Hepatic stellate cell (primary cell): ENCODE measurements at places on chromosomes 6 and 20.

- no peak for DNase-seq
Measured at GRCh38 chr6:125807293-125807692, 16.5 kb downstream of the NCOA7 start.

GRCh38 chr6:99344289-99344688 is 5.2 kb downstream of the FAXC start:
- peak; percentile 32 for DNase-seq

- no peak for DNase-seq
Measured at GRCh38 chr6:33863723-33864440, 60.1 kb upstream of the MLN start.

DNA sequence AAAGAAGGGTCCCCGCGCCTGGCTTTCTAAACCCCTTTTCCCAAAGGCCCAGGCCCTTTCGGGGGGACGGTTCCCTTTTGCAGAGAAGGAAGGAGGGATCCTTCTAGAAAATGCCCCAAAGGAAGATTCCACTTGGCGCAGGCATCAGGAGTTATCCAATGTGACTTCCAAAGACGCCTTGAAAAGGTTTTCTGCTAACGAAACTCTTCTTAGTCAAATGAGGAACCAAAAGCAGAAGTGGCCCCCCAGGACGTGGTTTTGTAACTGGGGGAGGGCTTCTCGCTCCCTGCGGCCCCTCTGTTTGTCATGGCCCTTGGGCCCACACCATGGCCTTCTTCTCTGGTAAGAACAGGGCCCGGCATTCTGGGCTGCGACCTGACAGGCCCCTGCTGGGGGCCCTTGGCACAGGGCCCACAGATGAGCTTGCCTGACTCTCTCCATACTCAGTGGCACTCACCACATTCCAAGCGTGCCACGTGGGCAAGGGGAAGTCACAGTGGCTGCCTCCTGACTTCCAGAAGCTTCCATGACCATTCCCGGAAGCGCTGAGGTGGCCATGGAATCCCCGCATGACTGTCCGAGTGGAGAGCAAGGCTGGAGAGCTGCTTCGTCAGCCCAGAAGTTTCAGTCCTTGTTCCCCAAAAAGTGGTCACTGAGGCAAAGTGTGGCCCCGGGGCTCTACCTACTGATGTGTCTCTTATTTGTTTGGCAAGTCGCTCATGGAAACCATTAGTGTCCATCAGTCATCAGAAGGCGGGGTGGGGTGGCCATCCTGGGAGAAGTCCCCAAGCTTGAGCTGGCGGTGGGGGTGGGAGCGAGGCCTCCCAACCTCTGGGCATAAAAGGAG is 834 bp upstream of the CTSZ start:
- DNase-seq: no peak

DNA sequence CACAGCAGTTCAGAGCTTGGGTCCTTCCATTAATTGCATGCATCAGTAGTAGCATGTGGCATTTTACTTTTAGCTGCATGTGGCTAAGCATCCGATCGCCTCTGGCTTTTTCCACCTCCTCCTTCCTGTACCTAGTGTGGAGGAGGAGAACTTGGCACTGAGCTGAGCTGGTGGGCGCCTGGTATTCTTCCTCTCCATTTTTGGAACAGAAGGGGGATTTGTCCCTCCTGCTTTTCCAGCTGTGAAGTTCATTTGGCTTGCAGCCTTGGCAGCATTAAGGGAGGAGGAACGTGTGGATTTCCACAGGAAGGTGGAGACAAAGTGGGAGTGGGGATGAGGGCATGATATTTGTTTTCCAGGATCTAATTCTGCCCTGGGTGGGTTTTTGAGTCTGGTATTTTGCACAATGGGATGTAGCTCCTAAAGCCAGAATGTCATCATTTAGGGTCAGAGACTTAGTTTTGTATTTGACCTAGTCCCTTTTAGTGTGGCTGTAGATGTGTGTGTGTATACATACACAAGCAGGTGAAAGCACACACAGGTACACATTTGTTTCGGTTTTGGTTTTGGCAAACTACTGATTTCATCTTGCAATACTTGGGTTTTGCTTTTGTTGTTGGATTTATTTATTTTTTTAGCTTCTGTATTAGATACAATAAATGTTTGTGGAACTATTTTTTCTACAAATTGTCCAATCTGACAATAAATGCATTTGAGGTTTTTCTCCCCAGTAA is 90.0 kb downstream of the SASH1 start:
- DNase-seq: no peak

- DNase-seq: no peak
Measured at GRCh38 chr6:116218172-116218633, 35.7 kb downstream of the TSPYL4 start.

GRCh38 chr6:24982231-24982630 is 46.5 kb upstream of the RIPOR2 start:
- DNase-seq: no peak

DNA sequence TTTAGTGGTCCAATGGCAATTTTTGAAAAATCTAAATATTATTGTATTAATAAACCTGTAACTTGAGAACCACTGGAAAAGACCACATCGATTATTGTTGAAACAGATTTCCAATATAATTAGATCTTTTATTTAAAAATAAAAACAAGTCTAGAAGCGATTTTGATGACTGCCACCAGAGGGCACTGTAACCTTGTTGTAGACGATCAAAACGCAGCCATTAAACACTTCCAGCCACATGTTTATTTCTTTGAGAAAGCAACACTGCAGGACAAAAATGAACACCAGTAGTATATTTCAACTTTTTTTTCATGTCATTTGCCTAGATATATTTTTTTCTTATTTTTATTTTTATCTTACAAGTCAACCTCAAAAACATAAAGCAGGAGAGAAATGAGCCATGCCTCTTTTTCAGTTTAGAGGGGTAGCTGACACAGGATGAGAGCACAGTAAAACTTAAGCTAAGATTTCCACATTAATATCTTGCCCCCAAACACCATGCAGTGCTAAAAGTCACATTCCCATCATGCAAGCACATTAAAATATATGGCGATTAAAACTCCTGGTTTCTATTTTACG is 115.4 kb downstream of the OPRM1 start:
- DNase-seq: peak; percentile 14

GRCh38 chr20:56522311-56522710 is 2.2 kb upstream of the FAM209A start:
- DNase-seq: no peak

GRCh38 chr20:52312132-52312729 is 120.7 kb upstream of the ZFP64 start:
- peak; percentile 28 for DNase-seq

- no peak for DNase-seq
Measured at GRCh38 chr20:47067776-47068175, 173.1 kb downstream of the EYA2 start.

DNA sequence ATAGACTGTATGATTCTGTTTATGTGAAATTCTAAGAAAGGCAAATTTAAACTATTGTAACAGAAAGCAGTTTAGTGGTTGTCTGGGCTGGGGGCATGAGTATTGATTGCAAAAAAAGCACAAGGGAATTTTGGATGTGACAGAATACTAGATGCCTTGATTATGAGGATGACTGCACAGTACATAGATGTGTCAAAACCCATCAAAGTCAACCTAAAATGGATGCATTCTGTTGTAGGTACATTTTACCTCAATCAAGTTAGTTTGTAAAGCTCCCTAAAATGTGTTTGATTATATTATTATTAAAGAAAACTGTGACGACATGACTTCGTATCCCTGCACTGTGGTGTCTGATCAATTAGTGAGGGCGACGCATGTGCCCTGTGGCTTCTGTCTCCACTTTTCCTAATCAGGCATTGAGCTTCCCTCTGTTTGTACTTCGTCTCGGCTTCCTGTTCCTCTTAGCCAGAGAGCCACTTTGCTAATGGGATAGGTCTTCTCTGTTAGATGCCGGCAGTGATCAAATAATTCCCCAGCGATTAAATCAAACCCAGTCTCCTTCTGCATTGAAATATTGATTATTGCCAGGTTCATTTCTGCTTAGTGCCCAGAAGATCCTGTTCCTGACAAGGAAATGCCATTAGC is 118.3 kb upstream of the GGTLC1 start:
- no peak for DNase-seq

DNA sequence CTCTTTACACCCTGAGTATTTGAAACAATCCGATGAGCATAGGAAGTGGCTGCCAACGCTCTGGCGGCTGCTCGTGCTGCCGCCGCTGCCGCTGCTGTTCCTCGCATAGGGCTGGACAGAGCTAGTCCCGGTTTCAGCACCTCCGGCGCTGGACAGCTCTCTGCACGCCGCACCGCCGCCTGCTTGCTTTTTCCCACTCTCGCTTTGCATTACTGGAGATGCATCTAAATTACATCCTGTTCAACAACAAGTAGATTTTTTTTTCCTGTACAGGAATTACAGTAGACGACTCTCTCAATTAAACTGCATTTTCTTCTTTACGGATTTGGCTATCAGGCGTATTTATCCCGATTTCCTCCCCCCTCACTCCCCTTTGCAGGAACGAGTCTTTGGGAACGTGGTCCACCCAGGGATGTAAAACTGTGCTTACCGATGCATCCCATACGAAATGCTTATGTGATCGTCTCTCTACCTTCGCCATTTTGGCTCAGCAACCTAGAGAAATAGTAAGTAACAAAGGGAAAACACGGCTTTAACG is 563.8 kb downstream of the LMBRD1 start:
- peak; percentile 34 for DNase-seq

- no peak for DNase-seq
Measured at GRCh38 chr20:49658508-49658907, 55.2 kb downstream of the B4GALT5 start.

GRCh38 chr20:64256282-64256935 is 861 bp downstream of the PCMTD2 start:
- DNase-seq: no peak

DNA sequence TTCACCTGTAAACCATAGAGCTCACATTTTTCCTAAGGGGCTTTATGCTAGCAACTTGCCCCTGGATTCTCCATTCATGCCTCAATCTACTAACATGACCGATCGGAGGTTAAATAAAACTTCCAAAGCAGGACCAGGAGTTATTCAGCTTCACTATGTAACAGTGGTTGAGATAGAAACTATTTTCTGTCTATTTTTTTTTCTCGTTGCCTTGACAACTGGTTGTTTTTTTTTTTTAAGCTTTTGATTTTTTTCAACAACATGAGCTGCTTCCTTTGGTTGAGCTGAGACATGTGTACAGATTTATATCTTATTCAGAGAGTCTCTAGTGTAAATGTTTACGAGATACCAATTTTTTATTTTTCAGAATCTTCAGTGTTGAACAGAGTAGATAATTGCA is 85.7 kb downstream of the SHLD1 start:
- peak; percentile 68 for DNase-seq

DNA sequence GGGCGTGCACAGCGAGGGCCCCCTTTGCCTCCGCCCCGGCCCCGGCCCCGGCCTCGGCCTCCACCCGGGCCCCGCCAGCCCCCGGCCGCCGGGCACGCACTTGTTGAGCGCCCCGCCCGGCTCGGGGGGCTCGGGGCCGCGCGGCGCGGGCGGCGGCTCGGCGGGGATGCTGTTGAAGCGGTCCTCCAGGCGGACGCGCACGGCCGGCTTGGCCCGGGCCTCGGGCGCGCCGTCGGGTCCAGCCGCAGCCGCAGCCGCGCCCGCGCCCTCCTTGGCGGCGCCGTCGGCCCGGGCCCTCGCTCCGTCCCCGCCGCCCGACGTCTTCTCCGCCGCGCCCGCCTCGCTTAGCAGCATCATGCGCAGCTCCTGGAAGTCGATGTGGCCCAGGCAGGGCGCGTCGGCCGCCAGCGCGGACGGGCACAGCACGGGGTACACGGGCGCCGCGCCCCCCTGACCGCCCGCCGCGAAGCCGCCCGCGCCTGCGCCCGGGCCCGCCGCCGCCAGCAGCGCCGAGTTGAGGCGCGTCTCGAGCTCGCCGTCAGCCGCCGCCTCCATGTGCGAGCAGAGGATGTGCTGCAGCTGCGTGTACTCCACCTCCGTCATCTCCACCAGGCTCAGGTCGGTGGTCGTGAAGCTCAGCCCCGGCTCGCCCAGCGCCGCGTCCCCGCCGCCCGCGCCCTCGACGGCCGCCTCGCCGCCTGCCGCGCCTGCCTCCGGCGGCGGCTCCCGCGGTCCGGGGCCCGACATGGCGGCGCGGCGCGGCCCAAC is 514 bp downstream of the TCFL5 start:
- no peak for DNase-seq

DNA sequence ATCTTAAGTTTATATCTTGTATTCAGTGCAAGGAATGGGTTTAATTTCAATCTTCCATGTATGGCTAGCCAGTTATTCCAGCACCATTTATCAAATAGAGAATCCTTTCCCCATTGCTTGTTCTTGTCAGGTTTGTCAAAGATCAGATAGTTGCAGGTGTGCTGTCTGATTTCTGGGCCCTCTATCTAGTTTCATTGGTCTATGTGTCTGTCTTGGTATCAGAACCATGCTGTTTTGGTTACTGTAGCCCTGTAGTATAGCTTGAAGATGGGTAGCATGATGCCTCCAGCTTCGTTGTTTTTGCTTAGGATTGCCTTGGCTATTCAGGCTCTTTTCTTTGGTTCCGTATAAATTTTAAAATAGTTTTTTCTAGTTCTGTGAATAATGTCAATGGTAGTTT is 200.0 kb downstream of the MANEA start:
- no peak for DNase-seq

- no peak for DNase-seq
Measured at GRCh38 chr6:36955671-36956445, 1.3 kb downstream of the PI16 start.

- DNase-seq: no peak
Measured at GRCh38 chr20:38129248-38129865, 35.7 kb downstream of the TGM2 start.

- no peak for DNase-seq
Measured at GRCh38 chr20:54172856-54173652, 732 bp downstream of the CYP24A1 start.

GRCh38 chr6:123189816-123190215 is 193.8 kb downstream of the CLVS2 start:
- no peak for DNase-seq

DNA sequence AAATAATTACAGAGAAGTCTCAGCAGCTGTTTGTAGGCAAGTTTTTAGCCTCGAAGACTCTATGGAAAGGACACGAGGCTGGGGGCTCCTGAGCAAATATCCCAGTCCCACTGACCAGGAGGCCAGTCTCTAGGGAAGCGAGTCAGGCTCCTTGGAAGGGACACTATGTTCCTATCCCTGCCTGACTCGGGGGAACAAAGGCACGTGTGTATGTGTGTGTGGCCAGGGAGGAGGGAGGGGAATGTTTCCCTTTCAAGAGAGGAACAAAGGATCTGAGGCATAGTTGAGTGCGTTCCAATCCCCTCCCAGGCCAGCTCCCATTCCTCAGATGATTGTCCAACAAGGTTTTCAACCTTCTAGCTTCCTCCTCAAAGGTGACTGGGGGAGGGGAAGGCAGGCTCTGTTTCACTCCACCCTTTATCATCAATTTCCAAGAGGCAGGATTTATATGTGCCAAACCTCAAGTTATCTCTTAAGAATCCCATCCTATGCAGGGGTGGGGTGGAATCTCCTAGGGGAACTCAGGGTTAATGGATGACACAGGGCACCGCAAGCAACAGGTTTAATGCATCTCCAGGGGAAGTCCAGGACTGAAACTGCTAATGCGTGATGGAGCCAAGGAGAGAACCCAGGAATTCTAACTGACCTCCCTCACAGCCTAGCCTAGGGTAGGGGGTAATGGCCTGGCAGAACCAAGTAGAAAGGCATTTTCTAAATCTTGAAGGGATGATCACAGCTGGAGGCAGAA is 9.9 kb downstream of the BCL2L1 start:
- peak; percentile 46 for DNase-seq
